ENCODE measurements at places on chromosomes 7 and 10.

DNA sequence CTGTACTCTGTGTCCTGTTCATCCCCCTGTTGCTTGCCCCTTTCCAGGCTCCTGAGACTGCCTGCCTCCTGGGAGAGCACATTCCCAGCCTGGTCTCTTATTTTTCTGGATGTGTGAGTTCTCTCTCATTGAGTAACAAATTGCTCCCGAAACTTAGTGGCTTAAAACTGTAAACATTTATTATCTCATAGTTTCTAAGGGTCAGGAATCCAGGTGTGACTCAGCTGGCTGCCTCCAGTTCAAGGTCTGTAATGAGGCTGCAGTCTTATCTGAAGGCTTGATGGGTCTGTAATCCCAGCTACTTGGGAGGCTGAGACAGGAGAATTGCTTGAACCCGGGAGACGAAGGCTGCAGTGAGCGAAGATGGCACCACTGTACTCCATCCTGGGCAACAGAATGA is 53.6 kb upstream of the PRR15 start:
- no peak for DNase-seq

GRCh38 chr10:100534726-100535125 is 1.0 kb upstream of the HIF1AN start:
- no peak for DNase-seq

DNA sequence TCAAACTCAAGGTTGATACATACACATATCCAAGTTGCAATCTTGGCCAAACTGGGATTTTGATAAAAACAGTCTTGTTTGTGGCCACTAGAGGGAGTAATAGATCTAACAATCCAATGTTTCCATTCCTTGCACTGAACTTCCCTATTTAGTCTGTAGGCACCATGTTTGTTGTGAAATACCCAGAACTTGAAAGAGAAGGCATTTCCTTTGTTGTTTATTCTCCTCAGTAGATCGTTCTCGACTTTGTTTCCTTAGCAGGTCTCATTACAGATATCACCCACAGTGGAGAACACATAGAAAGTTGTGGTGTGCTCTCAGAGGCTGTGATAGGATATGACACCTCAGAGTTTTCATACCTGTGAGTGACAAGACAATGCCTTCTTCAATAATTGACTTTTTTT is 70.3 kb upstream of the MXI1 start:
- DNase-seq = no peak

DNA sequence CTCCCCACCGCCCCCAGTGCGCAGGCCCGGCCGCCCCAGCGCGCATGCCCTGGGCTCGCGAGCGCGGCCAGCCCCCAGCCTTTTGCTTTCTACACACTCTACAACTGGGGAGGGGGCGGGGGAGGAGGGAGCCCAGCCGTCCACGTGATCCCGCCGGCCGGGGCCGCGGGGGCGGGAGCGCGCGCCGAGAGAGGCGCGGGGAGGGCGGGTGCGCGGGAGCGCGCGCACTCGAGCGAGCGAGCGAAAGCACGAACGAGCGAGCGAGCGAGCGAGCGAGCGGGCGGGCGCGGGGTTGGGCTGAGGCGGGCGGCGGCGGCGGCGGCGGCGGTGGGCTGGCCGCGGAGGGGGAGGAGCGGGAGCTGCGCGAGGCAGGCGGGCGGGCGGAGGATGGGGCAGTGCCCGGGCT is at the start of gene AUTS2:
Gene AUTS2, plus strand, starts transcription at position 395 of the 406 bp plus-strand sequence. CDS start 1,179 bp downstream, outside the sequence.
- DNase-seq = peak; percentile 32

DNA sequence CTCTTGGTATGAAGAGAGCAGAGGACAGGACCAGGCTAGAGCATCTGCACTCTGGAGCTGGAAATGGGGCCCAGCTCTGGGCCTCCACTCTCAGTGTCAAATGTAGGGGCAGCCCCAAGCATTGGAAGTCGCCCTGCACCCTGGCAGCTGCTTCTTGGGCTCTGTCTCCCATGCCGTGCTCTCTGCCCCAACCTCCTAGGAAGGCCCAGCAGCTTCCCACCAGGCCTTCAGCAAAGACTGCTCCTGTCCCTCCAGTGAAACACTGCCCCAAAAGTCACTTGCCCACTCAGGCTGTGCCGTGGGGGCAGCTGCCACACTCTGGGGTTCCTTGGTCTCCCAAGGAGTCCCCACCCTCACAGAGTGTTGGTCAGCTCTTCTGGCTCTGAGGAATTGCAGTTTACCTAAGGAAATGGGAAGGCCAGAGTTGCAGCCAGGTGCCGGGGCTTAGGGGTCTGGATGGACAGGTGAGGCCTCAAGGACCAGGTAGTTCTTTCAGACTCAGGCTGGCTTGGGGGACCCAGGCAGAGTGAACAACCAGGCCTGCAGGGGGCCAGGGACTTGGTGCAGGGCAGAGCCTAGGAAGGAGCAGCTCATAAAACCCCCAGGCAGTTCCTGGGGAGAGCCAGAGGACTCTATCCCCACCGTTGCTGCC is 9.4 kb upstream of the OPN4 start:
- no peak for DNase-seq

- no peak for DNase-seq
These were observed 160.0 kb upstream of the SHH start for GRCh38 chr7:155972247-155972646.

DNA sequence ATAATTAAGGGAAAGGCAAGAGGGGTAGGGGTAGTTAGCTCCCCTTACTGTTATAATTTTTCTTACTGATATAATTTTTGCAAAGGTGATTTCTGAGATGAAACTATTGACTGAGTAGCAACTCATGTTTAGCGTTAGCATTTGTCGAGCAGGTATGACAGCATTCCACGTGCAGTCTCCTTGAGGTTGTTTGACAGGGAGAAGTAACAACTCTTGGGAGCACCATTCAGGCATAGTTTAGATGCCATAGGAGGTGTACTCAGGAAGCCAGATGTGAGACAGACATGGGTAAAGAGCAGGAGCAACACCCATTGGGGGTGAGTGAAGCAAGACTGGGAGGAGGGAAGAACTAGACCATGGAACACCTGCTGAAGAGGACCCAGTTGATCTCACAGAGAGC is 96.6 kb upstream of the KLF6 start:
- DNase-seq = no peak

- no peak for DNase-seq
These were observed 682.3 kb upstream of the IGFBP3 start for GRCh38 chr7:46603296-46603752.

GRCh38 chr10:47224546-47225218 is 75.3 kb upstream of the GDF10 start:
- no peak for DNase-seq

Measured in stimulated activated CD8-positive, alpha-beta memory T cell treated with anti-CD3 and anti-CD28 coated beads, Interleukin-4, amount 100 ng/mL, for 4 hours (primary cell).